GM12864 (cell line): ENCODE measurements at places on chromosomes 1 and 21.

DNA sequence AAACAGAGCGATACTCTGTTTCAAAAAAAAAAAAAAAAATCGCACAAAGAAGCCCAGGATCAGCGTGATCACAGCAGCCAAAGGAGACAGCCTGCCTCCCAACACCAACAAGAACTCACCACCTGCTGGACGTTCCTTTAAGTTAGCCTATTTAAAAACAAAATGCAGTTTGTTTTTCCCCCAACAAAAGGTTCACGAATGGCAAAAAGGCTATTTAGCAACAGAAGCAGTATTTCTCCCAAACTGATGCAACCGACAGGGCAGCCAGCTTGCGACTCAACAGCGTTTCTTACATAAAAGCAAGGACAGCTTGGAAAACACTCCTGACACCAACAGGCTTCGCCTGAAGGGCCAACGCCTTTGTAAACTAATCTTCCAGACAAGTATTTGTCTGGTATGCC is 6.8 kb downstream of the SSU72 start:
- DNase-seq: no peak

DNA sequence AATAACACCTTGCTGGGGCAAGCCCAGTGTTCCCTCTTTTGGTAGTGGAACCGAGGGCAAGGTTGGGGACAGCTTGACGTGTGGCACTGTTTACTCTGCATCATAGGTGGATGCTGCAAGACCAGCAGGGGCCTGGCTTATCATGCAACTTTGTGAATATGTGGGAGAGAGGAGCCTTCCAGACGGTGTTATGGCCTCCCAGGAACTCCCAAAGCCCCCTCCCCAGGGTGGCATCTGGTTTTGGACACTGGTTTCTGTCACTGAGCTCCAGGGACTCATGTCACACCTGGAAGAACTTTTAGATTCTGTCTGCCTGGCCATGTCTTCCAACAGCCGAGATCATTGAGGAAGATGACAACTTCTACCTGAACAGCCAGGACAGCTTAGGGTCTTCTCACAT is 1.4 kb upstream of the TLR5 start:
- no peak for DNase-seq

DNA sequence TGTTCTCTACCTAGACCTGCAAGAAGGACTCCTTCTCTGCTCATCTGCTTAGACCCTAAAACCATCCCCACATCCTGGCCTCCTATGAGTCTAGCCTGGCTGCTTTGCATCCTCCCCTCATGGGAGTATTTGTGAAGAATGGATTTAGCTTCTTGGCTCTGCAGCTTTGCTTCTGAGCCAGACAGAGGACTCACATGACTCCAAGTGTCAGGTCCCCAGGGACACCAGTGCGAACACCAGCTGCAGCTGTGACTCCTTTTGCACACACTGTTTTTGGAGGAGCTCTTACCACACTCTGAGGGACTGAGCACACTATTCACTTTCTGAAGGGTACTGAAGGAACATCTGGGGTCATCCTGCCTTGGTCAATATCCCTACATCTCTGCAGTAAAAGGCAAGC is 131.8 kb upstream of the SGIP1 start:
- DNase-seq: peak; percentile 85

- no peak for DNase-seq
Observed at GRCh38 chr1:53771648-53772047, 32.7 kb upstream of the GLIS1 start.

GRCh38 chr1:53540604-53541262 is 81.5 kb downstream of the DMRTB1 start:
- no peak for DNase-seq

GRCh38 chr1:12052008-12052573 is 11.0 kb upstream of the TNFRSF8 start:
- peak; percentile 92 for DNase-seq

- DNase-seq: no peak
Observed at GRCh38 chr1:199508653-199509052, 518.9 kb upstream of the NR5A2 start.

GRCh38 chr21:27425172-27425571 is 458.3 kb upstream of the ADAMTS5 start:
- no peak for DNase-seq

GRCh38 chr21:20998456-20998789 is 214 bp downstream of the NCAM2 start:
- DNase-seq: no peak

GRCh38 chr21:39159342-39160063 is 23.7 kb downstream of the PSMG1 start:
- DNase-seq: no peak

GRCh38 chr1:75330624-75331023 is 196.4 kb downstream of the LHX8 start:
- DNase-seq: no peak

DNA sequence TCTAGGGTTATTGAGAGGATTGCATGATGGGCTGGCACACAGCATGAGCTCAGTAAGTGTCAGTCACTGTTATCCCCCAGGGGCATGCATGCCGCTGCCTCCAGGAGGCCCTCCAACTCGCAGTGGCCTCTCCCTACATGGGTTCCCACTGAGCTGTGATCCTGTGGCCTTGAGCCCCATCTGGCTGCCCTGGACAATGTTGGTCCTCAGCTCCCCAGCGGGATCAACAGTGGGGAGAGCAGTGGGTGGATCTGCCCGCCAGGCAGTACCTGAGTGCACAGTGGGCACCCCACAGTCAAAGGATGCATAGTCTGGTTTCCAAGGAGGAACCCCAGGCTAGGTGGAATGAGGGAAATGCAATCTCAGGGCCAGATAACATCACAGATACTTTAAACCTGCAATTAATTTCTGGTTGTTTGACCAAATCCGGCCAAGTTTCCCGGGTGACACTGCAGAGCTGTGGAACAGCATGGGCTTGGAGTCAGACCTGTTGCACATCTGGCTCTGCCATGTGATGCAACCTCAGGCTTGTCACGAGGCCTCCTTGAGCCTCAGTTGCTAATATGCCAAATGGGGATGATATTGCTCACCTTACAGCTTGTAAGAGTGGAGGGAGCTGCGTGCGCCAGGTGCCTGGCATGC is 9.3 kb downstream of the PADI3 start:
- no peak for DNase-seq

DNA sequence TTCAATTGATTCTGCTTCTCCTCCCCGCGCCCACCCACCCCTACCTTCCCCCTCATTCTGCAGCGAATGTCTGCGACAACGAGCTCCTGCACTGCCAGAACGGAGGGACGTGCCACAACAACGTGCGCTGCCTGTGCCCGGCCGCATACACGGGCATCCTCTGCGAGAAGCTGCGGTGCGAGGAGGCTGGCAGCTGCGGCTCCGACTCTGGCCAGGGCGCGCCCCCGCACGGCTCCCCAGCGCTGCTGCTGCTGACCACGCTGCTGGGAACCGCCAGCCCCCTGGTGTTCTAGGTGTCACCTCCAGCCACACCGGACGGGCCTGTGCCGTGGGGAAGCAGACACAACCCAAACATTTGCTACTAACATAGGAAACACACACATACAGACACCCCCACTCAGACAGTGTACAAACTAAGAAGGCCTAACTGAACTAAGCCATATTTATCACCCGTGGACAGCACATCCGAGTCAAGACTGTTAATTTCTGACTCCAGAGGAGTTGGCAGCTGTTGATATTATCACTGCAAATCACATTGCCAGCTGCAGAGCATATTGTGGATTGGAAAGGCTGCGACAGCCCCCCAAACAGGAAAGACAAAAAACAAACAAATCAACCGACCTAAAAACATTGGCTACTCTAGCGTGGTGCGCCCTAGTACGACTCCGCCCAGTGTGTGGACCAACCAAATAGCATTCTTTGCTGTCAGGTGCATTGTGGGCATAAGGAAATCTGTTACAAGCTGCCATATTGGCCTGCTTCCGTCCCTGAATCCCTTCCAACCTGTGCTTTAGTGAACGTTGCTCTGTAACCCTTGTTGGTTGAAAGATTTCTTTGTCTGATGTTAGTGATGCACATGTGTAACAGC is 339.9 kb downstream of the NTNG1 start:
- DNase-seq: no peak

- DNase-seq: no peak
Observed at GRCh38 chr1:94922761-94923331, 4.1 kb downstream of the CNN3 start.

DNA sequence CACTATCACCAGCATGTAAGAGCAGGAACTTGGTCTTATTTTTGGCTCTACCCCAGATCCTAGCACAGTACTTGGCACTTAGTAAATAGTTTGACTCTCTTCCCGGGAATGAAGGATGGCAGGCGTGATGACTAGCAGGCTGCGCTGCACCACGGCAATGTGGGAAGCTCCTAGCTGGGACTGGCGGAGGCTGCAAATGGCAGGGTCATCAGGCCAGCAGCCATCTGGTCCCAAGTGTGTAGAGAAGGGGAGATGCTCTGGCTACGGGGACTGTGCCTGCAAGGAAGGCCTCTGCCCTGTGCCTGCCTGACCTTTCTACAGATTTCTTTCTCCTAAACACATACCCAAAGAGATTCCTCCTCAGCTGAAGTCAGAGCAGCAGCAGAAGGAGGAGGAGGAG is 95.0 kb downstream of the KCND3 start:
- no peak for DNase-seq

- DNase-seq: no peak
Observed at GRCh38 chr1:231576804-231577718, 48.6 kb downstream of the TSNAX start.

GRCh38 chr1:46396441-46397398 is 2.6 kb downstream of the FAAH start:
- no peak for DNase-seq

DNA sequence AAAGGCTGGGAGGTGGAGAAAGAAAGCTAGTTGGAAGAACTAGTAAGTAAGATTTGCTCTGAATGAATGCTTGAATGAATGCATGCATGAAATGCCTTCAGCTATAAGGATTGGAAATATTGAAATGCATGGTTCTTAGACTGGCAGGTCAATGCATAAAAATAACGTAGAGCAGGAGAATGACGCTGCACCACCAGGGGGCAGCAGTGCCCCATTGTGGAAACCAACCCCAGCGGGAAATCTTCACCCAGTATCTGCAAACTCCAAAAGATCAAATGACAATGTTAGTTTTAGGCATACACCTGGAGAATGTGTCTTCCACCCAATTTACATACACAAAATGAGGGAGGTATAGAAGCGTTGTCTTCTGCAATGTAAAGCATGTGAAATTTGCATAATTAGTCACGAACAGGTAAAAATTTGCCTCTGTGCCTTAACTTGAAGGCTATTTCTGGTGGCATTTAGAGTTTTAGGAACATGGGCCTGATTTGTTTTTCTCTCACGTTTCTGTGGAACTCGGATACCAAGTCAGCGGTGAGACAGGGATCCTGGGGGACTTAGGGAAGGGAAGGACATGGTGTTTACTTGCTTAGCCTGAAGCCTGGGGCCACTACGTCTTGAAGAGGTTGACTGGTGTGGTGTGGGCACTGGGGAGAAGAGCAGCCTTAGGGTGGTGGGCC is 78.6 kb downstream of the HHAT start:
- DNase-seq: peak; percentile 3

DNA sequence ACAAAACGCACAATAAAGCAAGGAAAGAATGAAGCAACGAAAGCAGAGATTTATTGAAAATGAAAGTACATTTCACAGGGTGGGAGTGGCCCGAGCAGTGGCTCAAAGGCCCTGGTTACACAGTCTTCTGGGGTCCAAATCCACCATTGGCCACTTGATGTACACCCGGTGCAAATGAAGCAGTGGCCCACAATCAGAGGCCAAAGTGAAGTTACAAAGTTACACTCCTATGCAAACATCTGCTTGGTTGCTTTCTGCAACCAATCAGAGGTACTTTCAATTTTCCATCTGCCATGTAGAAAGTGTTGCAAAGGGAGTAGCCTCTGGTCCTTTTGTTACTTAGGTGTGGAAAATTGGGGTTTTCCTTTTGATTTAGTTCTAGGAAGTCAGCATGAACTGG is 10.0 kb upstream of the DNAH14 start:
- no peak for DNase-seq

GRCh38 chr1:174982971-174983689 is 16.6 kb upstream of the CACYBP start:
- no peak for DNase-seq

GRCh38 chr1:78919150-78919549 is 87.4 kb downstream of the ADGRL4 start:
- no peak for DNase-seq

DNA sequence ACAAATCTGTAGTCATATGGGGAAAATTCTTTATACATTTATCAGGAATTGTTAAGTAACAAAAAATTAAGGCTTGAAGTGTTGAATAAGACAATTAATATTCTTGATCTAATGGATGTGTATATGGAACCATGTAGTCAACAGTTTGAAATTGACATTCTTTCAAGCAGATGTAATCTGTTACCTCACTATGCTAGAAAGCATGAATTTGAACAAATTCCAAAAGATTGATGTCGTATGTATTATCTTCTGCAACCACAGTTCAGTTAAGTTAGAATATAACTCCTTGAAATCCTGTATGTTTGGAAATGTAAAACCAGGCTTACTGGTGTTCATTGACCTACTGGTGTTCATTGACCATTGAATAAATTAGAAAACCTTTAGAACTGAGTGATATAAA is 16.1 kb downstream of the CCDC18 start:
- DNase-seq: no peak

GRCh38 chr1:38014171-38014570 is 1.6 kb downstream of the UTP11 start:
- no peak for DNase-seq

GRCh38 chr1:173798078-173798477 is 26.4 kb upstream of the DARS2 start:
- DNase-seq: no peak

- no peak for DNase-seq
Observed at GRCh38 chr1:230031131-230031530, 35.9 kb upstream of the GALNT2 start.

DNA sequence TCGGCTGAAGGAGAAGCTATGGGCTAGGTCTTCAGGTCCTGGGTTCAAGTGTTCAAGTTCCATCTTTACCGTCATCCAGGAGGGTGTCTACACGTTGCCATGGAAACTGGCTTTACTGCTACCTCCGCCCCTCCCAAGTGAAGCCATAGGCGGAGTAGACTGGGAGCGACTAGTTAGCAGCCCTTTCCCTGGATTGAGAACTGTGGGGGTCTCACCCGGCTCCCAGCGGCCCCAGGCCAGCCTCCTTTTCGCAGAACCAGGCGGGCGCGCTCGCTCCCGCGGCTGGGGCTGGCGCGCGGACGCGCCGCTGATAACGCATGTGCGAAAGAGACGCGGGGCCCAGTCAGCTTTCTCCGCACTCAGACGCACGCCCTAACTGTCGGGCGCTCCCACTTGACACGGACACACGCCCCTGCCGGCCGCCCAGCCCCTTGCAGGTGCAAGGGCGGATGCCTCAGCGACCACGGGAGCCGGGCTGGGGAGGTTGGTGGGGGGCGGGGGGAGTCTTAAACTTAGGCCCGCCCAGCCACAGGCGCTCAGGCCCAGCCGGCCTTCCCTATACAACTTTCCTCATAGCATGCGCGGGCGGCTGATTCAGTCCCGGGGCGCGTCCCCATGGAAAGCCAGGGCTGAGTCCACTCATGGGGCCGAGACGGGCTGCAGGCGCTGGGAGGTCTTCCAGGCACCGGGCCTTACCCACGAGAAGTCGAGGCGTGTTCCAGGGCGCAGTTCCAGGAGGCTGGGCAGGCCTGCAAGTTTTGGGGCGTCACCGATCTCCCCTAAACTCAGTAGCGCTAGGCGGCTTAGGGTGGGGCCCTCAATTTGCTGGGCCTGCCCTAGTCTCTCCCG is 7.4 kb downstream of the EFNA4 start:
- DNase-seq: no peak
